NCI-H1436 (cell line): ENCODE measurements at places on chromosomes 5 and 9.

DNA sequence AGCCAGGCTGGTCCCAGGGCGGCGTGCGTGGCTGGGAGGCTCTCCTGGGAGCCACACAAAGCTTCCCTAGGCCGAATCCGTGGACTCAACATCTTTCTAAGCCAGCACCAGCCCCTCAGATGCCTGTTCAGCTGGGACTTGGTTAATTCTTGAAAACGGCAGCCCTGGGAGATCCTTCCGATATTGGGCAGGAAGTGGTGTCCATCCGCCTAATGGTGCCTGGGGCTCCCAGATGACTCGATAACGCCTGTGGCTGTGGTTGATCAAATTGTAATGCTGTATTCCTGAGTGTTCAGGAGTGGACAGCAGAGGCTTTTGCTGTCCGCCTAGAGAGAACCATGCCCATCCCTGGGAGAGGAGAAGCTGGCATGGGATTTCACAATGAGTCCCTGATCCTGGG lies 14.1 kb downstream of the KCNT1 start:
- no peak for DNase-seq

DNA sequence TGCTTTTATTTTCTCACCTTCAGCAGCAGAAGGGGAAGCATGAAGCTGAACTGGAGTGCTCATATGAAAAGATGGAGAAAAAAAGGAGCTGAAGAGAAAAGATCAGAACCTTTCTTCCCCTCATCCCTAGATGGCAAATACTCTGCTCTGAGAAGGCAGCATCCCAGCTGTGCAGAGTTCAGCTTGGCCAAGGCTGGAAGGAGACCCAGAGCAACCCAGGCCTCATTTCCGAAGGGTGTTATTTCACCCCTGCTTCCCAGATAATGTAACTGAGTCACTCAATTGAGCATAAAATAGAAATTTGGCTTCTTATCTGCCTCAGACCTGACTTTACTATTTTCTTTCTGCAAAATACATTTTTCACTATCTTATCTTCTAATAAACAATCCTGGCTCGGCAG lies 489.9 kb upstream of the BRINP1 start:
- no peak for DNase-seq

DNA sequence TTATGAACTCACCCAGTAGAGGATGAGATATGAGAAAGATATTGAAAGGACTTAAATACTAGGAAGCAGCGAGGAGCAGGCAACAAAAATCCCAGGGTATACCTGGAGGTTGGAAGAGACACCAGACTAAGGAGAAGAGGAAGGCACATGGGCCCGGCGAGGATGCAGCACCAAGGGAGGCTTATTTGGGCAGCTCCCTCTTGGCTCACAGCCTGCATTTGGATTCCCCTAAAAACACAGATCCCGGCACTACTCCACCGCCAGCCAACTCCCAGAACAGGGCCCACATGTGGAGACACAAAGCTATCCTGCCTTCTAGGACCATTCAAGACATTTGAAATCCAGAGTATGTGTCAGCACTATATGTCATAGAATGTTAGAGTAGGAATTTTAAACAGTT lies 199.8 kb upstream of the FBXL7 start:
- no peak for DNase-seq

GRCh38 chr5:59829386-59829785 lies 64.1 kb downstream of the PDE4D start:
- DNase-seq = no peak

DNA sequence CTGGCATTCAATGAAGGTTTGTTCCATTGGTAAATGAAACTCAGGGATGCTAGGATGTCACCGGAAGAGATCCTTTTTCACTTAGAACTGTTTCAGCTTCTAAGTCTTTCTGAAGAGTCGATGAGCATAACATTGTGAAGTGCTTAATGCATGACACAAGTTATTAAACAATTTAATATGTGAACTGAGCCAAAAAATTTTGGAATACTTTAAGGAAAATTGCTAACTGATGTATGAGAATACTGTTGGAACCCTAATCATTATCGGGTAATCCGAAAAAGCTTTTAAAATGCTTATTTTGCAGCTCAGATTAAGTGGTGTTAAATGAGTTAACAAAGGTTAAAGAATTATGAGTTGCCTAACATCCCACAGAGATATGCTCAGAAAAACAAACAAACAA lies 34.9 kb downstream of the DMRT2 start:
- no peak for DNase-seq

GRCh38 chr9:114619191-114619761 lies 8.2 kb downstream of the TMEM268 start:
- DNase-seq = no peak

GRCh38 chr5:73950441-73950873 lies 324.5 kb downstream of the ARHGEF28 start:
- DNase-seq = no peak

DNA sequence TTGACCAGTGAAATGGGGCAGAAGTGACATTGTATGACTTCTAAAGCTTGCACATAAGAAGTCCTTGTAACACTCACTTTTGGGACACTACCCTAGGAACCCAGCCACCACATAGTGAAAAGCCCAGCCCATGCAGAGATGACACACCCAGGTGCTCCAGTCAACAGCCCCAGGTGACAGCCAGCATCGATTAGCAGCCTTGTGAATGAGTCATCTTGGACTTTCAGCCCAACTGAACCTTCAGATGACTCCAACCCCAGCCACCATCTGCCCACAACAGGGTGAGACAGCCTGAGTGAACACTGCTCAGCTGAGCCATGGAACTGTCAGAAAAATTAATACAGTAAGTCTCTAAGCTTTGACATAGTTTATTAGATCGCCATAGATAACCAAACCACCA lies 458.6 kb downstream of the ZSWIM6 start:
- DNase-seq = no peak

- DNase-seq = no peak
Measured at GRCh38 chr5:170353961-170354360, 35.2 kb downstream of the KCNMB1 start.

- DNase-seq = no peak
Measured at GRCh38 chr5:56207537-56207936, 25.6 kb downstream of the ANKRD55 start.

DNA sequence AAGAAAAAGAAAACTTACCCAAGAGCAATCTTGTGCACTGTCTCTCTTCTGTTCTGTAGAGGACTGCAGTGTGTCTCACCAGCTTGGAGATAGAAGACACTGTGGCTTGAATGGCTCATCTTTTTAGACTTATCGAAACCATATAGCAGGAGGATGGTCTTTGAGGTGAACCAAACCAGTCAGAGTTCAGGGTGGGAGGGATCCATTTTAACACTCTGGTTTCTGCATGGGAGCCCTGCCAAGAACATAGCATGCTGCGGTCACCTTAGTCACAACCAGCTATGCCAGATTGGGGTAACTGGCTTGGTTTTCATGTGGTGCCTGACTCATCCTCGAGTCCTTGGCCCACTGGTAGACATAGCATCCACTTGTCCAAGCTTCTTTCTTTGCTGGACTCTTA lies 135.1 kb downstream of the PAPPA start:
- no peak for DNase-seq
